ENCODE measurements at places on chromosomes 16 and 17.

DNA sequence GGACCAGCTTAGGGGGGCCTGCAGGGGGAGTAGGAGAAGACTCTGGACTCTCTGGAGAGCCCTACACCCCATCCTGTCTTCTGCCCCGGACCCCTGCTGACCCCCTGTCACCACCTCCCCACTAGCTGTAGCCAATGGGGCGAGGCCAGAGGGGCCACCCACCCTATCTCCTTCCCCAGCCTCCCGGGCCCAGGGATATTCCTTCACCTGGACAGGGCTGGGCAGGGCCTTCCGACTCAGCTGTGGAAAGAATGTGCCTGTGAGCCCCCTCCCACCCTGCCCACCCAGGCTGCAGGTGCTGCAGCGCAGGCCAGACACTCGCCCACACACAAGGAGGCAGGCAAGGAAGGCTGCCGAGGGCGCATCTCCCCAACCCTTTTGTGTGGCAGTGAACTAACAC lies 23.0 kb downstream of the TSPOAP1 start:
- DNase-seq = no peak

- DNase-seq = no peak
Measured at GRCh38 chr17:49505854-49506253, 10.8 kb downstream of the NGFR start.

GRCh38 chr16:130533-131173 lies 7.8 kb downstream of the NPRL3 start:
- no peak for DNase-seq

- DNase-seq = peak; percentile 43
Measured at GRCh38 chr17:17749921-17750320, 68.7 kb downstream of the RAI1 start.

DNA sequence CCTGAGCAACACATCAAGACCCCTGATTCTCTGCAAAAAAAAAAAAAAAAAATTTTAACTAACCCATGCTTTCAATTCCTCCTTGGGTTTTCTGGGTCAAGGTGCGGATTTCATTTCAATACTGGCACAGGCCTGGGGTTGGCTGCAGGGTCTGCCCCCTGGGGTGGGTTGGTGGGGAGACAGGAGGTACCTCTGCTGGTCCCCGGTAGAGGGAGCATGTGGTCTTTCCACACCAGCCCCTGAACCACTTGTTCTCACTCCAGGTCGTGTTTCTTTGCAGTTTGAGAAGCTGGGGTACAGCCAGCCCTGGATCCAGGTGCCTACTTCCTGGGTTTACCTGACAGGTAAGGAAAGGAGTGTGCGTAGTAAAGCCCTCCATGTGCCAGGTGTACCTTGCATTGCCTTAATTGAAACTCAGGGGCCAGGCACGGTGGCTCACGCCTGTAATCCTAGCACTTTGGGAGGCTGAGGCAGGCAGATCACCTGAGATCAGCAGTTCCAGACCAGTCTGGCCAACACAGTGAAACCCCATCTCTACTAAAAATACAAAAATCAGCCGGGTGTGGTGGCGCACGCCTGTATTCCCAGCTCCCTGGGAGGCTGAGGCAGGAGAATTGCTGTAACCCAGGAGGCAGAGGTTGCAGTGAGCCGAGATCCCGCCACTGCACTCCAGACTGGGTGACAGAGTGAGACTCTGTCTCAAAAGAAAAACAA lies 21.8 kb downstream of the SDR42E2 start:
- no peak for DNase-seq

- no peak for DNase-seq
Measured at GRCh38 chr16:67922221-67922620, 9.4 kb downstream of the CTRL start.

GRCh38 chr16:53152329-53152728 lies 97.5 kb downstream of the CHD9 start:
- DNase-seq = no peak

- DNase-seq = peak; percentile 57
Measured at GRCh38 chr16:12228602-12229499, 252.3 kb downstream of the SNX29 start.

GRCh38 chr17:29116804-29117753 lies 63.1 kb downstream of the MYO18A start:
- DNase-seq = peak; percentile 62

- DNase-seq = no peak
Measured at GRCh38 chr16:72937916-72938794, 109.8 kb downstream of the ZFHX3 start.

- no peak for DNase-seq
Measured at GRCh38 chr17:6420173-6420641, 14.7 kb downstream of the AIPL1 start.

DNA sequence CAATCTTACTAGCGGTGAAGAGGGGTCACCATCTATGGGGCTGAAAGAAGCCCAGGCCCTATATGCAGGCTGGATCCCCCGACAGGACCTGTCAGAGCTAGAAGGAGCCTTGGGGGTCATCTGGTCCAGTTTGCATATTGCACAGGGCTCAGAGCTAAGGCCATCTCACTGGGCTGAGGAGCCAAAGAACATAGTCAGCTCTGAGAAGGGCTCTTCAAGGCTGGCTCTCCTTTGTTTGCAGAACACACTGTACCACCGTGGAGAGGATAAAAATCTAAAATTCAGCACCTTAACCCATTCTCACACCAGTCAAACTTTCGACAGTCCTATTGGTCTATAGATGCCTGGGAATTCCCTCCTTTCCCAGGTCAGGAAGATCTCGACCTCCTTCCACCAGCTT lies 24.2 kb downstream of the WNT3 start:
- no peak for DNase-seq

GRCh38 chr17:58416937-58417299 lies 416 bp downstream of the RNF43 start:
- DNase-seq = no peak

- DNase-seq = no peak
Measured at GRCh38 chr16:57012353-57012752, 23.0 kb downstream of the NLRC5 start.

DNA sequence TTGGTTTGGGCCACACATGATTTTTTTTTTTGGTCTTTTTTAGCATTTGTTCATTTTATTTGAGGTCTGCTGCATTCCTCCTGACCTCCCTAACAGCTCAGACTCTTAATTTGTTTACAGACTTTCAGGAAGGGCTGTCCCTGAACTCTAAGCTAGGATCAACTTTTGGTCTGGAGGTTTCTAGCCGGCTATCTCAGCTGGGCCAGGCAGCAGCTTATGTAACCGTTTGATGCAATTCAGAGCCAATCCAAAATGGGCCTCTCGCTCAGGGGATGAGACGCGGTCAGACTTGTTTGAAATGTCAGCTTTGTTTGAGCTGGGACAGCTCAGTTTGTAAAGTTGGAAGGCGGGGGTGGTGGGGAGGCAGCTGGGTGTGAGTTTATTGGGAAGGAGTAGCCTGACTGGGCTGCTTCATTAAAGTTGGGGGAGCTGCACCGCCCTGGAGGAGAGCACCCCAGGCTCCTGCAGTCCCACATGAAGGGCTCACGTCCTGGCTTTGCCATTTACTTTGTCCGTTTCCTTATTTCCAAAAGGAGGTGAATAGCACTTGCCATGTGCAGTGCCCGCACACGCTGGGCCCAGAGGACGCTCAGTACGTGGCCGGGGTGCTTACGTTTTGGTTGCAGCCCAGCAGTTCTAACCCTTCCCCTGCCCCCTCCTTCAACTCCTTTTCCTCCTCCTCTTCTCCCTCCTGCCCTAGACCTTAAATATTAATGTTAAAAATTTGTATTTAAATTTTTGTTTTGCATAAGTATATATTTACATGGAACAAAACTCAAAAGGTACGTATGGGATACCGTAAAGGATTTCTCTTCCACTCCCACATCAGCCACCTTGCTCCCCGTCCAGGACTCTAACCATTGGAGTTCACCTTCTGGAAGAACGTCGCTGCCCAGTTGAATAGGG lies 121.2 kb downstream of the SNX29 start:
- DNase-seq = no peak

DNA sequence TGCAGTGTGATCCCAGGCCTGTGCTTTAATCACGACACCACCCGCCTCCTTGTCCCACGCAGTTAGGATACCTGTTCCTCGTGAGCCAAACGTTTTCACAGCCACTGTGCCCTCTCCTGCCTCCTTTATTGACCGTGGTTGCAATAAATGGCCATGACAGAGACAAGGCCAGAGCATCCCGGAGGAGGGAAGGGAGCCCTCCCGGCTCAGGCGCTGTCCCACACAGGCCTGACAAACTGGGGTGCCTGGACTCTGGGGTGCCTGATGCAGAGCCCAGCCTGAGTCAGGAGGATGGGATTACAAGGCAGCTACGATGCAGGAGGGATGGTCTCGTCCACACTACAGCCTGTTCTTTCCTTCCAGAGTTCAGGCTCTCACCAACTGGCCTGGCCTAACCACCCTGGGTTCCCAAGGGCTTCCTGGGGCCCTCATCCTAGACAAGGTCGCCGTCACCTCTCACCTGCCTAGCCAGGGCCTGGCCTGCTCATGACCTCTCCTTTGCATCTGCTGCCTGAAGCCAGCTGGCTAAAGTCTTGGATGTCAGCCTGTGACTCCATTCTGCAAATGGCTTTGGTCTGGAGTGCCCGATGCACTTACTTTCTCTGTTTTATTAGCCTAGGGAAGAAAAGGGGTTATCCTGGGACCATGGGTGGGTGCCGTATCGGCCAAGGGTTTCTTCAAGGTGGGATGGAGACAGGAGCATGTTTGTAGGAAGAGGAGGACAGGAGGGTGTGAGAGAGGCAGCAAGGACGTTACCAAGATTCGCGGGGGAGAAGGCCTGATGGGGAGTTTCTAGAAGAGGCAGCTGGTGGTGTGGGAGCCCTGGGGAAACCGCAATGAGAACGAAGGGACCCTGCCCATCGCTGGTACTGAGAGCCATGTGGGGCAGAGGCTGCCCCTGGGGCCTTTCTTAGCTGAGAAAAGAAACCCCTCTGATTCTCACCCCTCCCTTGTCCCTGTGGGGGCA lies 234.3 kb upstream of the TNRC6C start:
- DNase-seq = no peak

DNA sequence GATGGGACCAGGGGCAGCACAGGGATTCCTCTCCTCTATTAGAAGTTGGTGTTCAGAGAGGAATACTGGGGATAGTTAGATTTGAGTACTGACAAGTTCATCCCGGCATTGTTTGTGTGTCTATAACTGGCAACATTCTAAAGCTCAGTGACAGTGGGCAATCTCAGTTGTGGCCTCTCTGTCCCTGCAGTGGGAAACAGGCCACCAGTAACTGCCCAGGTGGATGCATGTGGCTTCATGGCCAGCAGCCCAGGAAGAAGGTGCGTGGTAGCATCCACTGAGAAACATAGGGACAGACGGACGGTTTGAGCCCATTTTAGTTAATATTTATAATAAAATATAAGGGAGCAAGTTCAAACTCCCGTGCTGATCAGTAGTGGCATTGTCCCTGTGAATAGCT lies 51.5 kb downstream of the B9D1 start:
- DNase-seq = no peak

DNA sequence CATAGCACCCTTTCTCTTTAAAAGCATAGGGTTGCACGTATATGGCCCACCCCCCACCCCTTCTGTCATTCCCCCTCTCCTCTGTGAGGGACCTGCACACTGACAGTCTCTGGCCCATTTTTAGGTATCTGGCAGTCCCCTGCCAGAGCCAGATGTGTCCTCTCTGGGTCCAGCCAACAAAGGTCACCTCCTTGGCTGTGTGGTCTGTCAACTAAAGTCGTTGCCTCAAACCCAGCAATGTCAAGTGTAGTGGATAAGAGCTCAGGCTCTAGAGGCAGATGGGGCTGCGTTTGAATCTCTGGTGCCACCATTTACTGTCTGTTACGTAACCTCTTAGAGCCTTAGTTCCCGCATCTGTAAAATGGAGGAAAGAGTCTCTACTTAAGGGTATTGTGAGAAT lies 211.5 kb downstream of the MSI2 start:
- no peak for DNase-seq

GRCh38 chr16:23485257-23485614 lies 25.1 kb downstream of the GGA2 start:
- no peak for DNase-seq

- no peak for DNase-seq
Measured at GRCh38 chr17:36674278-36674650, 72.9 kb downstream of the MRM1 start.

DNA sequence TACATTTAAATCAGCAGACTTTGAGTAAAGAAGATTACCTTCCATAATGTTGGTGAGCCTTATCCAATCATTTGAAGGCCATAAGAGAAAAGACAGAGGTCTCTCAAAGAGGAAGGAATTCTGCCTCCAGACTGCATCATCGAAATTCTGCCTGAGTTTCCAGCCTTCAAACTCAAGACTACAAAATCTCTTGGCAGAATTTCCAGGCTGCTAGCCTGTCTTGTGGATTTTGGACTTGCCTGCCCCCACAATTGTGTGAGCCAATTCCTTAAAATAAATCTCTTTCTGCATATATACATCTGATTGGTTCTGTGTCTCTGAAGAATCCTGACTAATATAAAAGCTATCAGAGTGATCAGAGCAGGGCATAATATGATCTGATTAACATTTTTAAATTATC lies 216.6 kb upstream of the CPHXL start:
- no peak for DNase-seq

DNA sequence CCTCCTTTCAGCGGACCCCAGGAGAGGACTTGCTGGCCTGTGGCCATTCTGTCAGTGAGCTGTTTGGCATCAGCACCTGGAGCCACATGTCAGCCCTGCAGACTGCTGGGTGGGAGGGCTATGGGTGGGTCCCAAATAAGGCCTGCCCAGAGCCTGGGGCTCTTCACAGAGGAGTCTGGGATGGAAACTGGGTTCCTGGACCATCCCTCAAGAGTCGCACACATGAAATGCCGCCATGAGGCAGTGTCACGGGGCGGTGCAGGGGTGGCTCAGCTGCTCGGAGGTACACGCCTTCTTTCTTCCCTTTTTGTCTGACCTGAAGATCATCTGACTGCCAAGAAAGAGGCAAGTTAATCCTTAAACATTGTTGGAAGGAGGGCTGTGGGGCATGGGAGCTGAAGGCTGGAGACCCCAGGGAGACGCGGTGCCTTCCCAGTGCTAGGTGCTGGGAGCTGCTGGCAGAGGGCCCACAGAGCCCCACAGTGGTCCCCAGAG lies 14.8 kb downstream of the MPRIP start:
- no peak for DNase-seq

DNA sequence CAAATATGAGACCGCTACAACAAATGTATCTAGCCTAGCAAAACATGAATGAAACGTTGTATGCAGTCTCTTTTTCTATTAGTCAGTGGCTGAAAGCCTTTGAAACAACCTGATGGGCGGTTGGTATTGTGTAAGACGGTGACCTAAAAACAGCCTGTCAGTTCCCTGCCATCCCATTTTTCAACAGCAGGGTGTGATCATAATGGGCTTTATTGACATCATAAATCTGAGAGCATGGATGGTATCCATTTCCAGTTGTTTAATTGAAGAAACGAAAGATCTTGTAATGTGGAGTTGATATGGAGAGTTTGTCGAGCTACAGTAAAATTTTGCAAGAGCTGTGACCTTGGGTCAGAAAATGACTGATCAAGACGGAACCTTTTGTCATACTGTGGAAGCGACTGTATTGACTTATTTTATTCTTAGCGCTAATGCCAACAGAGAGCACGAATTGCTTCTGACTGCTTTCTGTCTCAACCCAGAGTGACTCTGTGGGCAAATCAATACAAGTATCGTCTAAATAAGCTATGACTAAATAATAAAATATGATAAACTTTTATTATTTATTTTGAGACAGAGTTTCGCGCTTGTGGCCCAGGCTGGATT lies 12.3 kb upstream of the MEIOB start:
- peak; percentile 14 for DNase-seq

- DNase-seq = no peak
Measured at GRCh38 chr16:78057803-78058564, 35.6 kb downstream of the CLEC3A start.

Measured in brain microvascular endothelial cell (primary cell).